NCI-H446 treated with DMSO at 0.1 percent for 48 hours (cell line): ENCODE measurements at places on chromosomes 16 and 17.

GRCh38 chr17:74453665-74454196, 12.7 kb upstream of the CD300A start:
- DNase-seq, result peak; percentile 28

GRCh38 chr16:17983114-17983513, 353.4 kb downstream of the NPIPA8 start:
- DNase-seq, result no peak

DNA sequence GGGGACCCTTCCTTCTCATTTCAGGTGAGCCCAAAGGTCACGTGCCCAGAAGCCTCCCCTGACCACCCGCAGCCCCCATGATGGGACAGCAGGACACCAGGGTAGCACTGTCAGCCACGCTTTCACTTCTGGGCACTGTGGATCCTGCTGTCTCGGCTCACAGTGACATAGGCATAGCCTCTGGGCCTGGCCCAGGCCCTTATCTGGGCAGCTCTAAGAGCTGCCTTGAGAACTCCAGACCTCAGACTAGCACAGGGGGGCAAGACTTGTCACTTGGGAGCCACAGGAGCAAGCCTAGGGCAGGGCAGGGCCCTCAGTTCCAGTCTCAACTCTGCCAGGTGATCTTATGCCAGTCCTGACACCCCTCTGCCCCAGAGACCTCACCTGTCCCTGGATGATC, 4.7 kb downstream of the NATD1 start:
- DNase-seq, result no peak

DNA sequence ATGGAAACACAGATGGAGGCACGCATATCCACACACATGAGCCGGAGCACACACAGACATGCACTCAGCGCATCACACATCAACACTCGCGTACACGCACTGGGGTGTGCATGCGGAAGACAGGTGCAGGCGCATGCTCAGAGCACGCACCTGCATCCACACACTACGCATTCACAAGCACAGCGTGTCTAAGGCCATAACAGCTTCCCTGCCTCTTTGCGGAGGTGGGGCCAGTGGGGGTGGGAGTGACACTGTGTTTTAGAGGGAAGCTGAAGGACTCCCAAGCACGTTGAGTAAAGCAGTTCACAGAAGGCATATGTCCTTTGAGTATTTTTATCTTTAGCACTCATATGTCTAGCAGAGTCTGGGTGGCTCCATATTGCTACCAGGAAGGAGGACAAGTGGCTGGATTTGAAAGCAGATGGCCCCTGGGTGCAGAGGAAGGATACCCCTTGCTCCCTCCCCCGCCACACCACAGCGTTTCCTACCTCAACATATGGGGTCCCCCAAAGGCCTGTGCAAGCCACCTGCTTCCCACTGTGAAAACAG, 68.6 kb upstream of the TOB1 start:
- DNase-seq, result no peak

DNA sequence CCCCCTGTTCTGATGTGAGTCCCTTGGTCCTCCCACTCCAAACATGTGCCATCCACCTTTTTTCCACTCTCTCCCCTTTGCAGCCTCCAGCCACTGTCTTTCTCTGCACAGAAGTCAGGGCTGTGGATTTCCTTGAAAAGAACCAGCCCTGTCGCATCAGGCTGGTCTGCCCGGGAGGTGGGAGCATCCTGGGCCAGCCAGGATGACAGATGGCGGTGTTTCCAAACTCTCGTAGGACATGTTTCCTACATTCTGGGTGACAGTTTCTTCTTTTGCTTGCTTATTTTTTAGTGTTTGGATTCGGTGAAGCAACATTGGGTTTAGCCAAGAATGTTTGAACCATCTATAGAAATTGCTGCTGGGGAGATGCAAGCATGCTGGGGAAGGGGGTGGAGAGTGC, 100.8 kb downstream of the CCDC182 start:
- no peak for DNase-seq

DNA sequence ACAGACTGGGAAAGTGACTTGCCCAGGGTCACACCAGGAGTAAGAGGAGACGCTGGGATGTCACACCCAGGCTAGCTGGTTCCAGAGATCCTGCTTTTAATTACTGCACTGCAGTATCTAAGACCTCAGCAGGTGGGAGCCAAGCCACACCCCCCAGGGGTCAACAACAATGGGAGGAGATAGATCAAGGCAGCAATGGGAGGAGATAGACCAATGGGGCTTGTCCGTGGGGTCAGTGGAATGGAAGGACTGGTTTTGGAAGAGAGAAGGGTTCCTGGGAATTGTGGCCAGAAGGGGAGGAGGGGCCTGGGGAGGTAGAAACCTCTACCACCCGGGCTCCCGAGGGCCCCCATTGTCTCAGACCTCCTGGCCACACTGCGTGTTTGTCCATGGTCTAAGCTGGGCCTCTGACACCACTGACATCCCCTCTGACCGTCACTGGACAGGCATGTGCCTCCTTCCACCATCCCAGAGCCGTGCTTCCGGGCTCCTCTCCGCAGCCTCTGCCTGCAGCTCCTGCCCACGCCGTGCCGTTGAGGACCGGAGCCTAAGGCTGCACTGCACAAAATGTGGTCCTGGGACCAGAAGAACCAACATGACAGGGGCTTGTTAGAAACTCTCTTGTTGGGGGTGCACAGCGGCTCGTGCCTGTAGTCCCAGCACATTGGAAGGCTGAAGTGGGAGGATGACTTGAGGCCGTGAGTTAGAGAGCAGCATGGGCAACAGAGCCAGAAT, 69.8 kb upstream of the RPH3AL start:
- no peak for DNase-seq

- no peak for DNase-seq
Observed at GRCh38 chr16:77445324-77445723, 10.5 kb upstream of the ADAMTS18 start.

DNA sequence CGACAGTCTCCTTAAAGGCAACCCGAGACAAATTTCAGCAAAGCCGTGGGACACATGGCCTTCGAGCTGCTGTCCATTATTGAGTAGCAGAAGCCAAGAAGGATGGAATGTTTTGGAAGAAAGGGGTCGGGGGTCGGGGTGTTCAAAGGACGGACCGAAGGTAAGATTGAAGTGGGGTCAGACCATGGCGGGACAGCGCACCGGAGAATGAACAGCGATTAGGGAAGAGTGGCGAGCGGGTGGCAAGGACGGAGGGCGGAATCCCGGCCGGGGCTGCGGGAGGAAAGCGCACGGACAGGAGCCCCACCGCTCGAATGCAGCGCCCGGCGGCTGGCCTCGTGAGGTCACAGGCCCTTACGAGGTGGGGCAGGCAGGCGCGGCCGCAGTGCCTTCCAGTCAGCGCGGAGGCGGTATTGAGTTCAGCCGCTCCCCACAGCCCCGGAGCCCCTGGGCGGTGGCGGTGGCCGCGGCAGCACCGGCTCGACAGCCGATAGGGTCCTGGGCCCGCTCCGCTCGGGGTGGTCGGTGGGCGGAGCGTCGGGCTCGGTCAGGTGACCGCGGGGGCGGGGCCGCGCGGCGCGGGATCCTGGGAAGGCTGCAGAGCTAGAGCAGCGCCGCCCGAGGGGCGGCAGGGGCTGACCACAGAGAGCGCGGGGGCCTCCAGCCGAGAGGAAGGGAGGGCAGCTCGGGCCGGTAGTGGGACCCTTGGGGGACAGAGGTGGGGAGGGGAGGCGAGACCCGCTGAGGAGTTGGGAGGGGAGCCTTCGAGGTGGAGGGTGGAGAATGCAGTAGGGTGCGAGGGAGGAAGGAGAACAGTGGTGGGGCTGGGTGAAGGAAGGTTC, at the start of gene EFCAB13:
Gene EFCAB13 (plus strand): TSS at position 574 of the 842 bp plus-strand sequence. CDS start 4,399 bp downstream, outside the sequence.
- peak; percentile 65 for DNase-seq

GRCh38 chr17:7792611-7793010, 41.4 kb upstream of the KDM6B start:
- DNase-seq, result no peak

DNA sequence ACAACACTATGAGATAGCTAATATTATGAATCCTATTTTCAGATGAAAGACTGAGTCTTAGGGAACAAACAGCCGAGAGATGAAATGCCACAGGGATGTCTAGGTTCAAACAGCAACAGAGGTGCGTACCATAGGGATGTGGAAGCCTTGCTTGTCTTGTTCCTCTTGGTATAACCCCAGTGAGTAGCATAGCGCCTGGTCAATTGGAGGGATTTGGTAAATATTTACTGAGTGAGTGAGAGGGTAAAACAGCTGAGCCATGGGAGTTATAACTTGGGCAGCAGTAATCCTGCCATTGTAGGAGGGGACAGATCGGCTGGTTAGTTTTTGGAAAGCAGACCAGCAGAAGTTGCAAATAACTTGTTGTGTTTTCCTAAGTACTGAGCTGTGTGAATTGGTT, 80.2 kb downstream of the WWOX start:
- no peak for DNase-seq

GRCh38 chr17:15446036-15446435, 21.4 kb downstream of the CDRT4 start:
- DNase-seq, result no peak

DNA sequence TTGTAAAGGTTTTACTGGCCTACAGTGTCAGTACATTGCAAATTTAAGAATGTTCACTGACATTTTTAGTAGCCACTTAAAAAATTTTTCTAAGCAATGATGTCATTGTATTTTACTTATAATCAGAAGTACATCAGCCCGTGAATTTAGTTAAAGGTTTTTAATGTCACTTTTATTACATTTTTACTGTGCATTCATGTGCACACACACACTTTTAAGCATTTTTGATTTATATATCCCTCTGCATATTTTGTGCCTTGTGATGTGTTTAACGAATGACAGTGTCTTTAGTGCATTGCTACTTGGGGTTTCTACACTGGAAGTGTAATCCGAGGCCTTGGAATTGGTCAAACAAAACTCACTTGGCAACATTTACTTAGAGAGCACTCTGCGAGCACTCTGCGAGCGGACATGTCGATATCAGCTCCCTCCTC, 190.4 kb downstream of the WWOX start:
- no peak for DNase-seq

- no peak for DNase-seq
Observed at GRCh38 chr17:78276098-78276887, 44.9 kb downstream of the TMEM235 start.

DNA sequence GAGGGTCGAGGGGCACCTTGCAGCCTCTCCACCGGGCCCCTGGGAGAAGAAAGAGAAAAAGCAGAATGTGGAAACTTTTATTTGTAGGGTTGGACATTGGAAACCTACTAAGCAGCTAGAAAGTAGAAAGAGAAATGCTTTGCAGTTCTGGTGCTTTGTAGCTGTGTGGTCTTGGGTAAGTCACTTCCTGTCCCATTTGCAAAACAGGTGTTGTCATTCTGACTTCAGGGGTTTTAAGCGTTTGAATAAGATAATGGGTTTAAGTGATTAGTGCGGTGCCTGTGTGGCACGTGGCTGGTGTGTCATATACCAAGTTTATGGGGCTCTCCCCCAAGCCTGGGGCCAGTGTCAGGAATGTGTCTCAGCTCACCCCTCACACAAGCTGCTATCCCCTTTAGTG, 1.6 kb downstream of the CA4 start:
- DNase-seq, result no peak

DNA sequence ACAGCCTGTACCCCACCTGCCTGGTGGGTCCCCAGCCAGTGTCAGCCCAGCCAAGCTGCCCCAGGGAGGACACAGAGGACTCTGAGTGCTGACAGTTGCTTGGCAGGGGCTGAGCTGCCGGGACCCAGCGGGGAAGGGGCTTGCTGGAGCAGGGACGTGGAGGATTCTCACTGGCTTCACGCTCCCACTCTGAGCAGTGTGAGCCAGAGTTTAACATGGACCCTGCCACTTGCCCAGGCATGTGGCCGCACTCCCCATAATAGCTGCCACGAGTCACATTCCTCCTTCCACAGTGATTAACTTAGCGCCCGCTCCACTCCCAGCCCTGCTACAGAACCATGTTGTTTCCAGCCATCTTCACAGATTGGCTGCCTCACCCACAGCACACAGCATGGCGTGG, 31.2 kb downstream of the SREBF1 start:
- no peak for DNase-seq

- no peak for DNase-seq
Observed at GRCh38 chr17:31534223-31534888, 142.9 kb downstream of the RAB11FIP4 start.

DNA sequence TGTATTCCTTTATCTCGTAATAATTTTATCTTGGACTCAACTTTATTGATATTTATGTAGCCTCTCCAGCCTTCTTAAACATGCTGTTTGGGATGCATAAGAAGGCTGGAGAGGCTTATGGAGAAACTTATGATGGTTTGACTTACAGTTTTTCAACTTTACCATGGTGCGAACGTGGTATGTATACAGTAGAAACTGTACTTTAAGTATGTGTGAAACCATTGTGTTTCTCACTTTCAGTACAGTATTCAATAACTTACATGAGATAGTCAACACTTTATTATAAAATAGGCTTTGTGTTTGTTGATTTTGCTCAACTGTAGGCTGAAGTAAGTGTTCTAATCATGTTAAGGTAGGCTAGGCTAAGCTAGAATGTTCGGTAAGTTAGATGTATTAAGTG, 206.8 kb downstream of the SEC14L1 start:
- no peak for DNase-seq

DNA sequence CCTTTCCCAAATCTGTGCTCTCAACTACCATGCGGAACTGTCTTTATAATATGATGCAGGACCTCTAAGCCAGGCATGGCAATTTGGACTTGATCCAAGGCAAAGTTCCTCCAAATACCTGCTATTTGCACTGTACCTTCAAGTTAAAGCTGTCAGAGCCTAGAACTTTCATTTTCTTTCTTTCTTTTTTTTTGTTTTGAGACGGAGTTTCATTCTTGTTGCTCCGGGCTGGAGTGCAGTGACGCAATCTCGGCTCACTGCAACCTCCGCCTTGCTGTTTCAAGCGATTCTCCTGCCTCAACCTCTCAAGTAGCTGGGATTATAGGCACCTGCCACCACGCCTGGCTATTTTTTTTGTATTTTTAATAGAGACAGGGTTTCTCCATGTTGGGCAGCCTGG, 51.7 kb downstream of the ARHGAP27 start:
- no peak for DNase-seq

GRCh38 chr17:6597727-6598126, 41.4 kb upstream of the PITPNM3 start:
- no peak for DNase-seq

- no peak for DNase-seq
Observed at GRCh38 chr17:34130544-34130943, 124.5 kb upstream of the CCL2 start.

DNA sequence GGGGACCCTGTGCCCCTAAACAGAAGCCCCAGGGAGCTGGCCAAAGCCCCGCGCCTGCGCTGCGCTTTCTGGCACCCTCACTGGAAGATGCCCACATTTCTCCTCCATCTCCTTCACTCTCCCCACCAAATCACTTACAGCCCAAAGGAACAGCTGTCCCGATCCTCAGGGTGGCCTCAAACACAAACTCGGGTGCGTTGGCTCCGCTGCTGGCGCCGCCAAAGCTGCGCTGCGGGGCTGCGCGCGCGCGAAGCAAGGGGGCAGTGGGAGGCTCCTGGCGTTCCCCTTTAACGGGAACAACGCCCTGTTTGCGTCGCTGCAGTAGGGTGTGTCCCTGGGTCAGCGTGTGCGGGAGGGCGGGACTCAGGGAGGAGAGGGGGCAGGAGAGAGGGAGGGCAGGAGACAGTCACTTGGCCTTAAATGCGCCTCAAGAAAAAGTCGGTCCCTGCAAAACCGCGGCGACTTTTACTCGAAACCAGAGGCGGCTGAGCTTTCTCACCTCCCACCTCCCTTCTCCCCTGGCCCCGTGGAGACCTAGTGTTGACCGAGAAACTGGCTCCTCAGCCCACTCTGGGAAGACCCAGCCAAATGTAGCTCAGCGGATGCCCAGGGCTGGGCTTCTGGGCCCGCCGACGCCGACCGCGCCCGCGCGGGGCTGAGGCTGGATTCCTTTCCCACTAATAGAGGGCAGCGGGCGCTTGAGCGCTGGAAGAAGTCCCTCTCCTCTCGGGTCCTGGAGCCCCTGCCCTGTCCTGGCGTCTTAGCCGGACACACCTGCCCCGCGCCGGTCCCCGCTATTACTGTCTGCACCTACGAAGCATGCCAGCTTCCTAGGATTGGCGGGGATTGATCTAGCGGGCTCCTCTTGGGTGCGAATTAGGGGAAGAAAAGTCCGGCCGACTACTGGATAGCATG, 2.6 kb downstream of the PMP22 start:
- DNase-seq, result no peak
